ENCODE measurements at places on chromosomes 6 and 20.

- DNase-seq: no peak
Observed at GRCh38 chr6:23176883-23177282, 607.5 kb downstream of the HDGFL1 start.

- DNase-seq: no peak
Observed at GRCh38 chr20:2137552-2138201, 36.0 kb downstream of the STK35 start.

DNA sequence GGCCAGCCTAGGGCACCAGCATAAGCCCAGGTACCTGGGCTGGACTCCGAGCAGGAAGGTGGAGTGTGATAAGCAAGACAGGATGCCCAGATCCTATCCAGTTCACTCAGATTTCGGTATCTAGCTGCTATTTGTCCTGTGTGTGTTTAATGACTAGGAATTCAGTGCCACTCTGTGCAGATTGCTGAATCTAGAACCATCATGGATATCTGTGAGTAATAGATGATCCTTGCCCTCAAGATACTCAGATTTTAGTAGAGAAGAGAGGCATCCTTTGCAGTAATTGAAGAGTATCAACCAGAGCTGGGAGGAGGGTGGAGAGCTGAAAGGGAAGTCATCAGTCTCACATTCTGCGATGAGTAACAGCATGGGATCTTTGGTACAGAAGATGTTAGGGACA is 155.0 kb upstream of the ARID1B start:
- no peak for DNase-seq

DNA sequence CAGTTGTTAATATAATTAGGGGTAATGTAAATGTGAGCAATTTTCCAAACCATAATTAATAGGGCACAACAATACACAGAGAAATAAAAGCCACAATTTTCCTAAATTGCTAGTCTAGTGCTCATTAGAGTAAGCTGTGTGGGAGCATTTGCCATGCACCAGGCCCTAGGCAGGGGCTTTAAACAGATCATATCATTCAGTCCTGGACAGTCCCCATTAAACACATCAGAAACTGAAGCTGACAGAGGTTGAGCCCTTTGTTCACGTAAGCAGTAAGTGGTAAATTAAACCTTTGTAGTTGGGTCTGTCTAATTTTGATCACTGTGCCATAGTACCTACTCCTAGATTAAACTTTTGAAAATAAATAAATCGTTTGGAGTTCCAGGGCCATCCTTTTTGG is 931.1 kb downstream of the C6orf118 start:
- no peak for DNase-seq

DNA sequence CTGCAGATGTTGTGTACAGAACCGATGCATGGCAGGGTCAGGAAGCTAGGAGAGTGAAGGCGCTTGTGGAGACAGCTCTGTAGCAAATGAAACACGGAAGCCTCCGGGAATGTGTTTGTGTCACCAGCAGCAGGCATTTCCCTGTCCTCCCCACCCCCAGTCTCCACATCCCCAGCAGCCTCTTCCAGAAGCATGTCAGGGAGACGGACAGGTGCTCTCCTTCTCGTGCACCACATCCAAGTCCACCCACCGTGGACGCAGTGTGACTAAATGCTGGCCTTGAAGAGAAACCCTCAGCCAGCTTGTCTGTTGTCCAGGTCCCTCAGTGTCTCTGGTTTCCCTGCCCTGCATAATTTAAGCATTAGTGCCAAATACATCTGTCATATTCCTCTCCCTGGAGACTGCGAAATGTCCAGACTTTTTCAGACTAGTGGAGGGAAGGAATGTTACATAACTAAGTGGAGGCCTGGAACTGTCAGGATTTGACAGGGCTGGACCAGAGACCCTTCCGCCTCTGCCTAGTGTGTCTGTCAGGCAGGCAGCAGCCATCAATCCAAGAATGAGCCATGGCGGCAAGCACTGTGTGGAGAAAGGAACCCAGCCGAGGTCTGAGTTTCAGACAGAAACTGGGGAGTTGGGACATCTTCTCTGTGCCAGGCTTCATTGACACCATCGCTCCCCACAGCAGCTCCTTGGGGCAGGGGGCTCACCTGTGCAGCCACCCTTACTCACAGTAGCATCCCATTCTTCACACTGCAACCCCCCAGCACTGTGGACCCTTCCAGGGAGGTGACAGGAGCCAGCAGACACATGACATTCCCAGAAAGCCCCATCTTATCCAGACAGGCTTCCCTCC is 26.6 kb upstream of the PI16 start:
- no peak for DNase-seq

DNA sequence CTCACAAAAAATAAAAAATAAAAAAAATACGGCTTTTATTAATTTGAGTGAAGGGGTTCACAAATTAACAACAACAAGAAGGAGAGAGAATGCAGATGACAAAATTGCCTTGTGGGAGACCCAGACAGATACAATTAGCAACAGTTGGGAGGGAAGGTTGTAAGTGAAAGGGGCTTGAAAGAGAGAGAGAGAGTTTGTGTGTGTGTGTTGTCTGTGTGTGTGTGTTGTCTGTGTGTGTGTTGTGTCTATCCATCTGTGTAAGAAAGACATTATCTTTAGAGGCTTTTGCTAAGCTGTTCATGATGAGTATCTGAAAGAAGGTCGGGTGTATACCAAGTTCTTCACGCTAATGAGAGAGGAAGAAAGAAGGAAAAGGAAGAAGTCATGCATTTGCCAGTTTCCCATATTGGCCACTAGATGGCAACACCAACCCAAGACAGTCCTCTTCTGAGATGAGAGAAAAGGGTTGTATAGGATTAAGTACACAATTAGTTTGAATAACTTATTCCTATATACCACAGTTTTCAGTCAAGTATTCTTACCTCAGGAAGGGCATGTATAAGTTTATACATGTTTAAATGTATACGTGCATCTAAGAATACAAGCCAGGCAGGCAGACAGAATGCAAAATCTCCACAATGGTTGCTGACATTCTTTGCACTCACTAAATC is 63.7 kb upstream of the CD2AP start:
- DNase-seq: no peak

DNA sequence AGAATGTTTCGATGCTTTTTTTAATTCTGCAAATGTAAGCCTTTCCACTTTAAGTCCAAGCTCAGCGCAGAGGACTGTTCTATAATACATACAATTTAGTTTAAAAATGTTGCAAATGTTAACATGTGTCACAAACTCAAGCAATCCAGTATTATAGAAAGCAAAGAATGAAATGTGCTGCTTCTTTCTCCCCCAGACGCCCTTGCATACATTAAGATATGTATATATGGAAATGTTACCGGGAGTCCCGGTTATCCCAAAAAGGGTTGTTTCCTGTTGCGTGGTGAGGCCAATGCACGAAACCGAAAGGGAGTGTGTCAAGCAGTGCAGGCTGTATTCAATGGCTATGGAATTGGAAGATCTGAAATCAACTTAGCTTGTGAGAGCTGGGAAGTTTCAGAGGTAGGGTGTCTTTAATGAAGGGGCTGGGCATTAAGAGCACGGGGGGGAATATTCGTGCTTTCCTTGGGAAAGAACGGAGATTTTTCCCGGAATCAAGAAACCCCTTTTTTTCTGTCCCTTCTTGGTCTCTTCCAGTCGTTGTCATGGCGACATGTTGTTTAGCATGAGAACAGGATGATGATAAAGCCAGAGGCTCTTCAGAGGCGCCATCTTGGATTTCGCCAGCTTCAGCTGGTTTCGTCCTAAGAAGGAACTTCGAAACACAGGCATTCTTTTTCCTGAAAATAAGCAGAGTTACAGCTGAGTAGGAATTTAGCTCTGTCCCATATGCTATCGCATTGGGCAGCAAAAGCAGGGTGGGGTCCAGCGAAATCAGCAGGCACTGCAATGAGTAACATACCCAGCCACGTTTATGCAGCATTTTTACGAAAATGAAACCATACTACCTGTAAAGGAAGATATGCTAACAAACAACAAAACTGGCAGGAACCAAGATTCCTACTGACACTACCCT is 10.1 kb upstream of the NQO2 start:
- peak; percentile 83 for DNase-seq

- no peak for DNase-seq
Observed at GRCh38 chr20:45246109-45246508, 8.3 kb downstream of the SLPI start.

DNA sequence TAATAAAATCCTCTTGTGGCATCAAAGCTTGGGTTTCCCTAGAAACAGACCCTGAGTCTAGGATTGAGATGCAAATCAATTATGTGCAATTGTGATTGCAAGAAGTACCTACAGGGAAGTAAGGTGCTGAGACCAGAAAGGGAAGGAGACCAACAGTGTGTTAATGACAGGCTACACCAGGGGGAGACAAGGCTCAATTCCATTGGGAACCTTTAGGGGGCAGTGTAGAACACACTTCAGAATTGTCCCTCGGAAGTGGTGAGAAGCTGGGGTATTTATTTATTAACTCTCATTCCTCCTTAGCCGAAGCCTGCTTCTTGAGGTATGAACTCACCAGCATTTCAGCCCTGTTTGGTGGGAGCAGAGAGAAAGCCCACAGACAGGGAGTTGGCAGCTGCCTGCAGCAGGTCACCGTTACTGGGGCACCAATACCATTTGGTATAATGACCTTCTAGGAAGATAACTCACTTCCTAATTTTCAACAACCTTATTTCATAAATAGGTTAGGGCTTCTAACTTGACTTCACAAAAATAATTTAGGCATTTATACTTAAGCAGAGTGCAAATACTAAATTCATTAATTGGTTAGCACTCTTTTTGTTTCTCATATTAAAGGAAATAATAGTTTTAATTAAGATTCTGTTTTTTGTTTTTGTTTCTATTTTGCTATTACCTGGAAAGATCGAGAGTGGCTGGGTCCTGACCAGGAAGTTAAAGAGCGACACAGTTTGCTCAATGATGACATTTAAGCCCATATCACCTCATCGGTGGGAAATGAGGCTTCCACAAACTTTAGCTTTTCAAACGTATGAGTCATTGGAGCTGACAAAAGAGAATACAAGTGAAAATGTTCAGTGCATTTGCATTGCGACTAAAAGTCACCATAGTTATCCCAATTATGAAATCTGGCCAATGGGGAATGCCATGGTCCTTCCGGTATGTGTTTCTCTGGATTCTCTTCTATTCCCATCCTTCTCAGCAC is 94.8 kb downstream of the BTBD3 start:
- no peak for DNase-seq

DNA sequence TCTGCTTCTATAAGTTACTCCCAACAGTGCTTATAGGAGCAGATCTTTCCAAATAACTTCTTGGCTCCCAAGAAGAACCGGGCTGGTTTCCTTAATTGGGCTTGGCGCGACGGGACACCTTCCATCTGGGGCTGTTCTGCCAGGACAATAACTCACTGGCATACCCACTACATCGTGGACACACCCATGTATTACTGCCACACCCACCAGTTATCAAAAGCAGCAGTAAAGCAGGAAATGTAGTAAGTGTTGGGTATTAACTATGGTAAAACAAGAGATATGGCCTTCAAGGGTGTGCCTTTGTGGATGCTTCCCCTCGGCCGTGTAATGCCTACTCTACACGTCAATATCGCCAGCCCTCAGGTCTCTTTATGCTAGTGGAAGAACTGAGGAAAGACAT is 24.7 kb downstream of the CNKSR3 start:
- DNase-seq: no peak

- DNase-seq: no peak
Observed at GRCh38 chr6:9982215-9982614, 432.7 kb downstream of the TFAP2A start.

DNA sequence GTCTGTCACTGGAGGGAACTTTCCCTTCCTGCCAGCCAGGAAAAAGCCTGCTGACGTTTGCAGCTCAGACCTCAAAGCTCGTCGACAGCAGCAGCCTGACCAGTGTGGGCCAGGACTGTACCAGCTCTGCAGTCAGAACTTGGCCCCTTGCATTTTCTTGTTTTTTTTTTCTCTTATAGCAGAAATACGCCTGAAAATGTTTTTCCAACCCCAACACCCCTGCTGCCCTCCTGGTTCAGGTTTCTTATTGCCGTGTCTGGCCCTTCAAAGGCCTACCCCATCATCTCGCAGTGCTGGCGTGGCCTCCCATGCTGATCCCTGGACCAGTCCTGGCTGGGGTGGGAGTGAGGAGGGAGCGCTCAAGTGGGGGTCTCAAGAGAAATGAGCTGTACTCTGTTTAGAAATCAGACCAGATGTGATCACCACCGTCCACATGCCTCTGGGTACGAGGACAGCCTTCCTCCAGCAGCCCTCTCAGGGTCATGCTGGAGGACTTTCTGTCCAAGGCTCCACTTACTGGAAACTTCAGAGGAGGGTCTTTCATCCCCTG is 169.0 kb downstream of the FOXC1 start:
- DNase-seq: no peak

DNA sequence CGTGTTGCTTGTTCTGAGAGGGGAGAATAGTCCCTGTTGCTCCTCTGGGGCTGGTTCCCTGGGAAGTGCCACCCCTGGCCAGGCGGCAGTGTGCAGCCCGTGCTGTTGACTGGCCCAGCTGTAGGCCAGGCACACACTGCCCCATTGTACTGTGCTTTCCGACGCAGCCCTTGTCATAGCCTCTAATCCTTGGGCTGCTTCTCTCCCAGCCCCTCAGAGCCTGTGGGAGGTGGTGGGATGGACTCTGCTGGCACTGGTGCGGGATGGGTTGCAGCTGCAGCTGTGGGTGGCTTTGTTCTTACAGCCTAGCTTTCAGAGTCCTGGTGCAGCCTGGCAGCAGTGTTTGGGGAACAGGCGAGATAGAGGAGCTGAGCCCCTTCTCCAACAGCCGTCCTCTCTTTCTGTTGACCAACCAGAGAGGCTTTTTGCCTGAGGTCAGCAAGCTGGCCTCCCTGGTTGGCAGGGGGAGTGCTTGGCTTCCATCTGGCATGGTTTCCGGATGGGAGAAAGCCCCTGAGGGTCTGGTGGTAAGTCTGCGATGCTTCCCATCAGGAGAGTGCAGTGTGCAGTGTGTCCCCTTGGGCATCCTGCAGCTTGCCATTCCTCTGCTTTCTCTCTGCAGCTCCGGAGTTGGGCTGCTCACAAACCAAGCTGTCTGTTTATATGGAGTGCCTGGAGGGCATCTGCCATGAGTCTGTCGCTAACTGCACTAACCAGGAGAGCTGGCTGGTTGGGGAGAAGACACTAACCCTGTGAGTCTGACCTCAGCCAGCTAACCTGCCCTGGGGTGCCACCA is 12.1 kb downstream of the TJAP1 start:
- DNase-seq: no peak

DNA sequence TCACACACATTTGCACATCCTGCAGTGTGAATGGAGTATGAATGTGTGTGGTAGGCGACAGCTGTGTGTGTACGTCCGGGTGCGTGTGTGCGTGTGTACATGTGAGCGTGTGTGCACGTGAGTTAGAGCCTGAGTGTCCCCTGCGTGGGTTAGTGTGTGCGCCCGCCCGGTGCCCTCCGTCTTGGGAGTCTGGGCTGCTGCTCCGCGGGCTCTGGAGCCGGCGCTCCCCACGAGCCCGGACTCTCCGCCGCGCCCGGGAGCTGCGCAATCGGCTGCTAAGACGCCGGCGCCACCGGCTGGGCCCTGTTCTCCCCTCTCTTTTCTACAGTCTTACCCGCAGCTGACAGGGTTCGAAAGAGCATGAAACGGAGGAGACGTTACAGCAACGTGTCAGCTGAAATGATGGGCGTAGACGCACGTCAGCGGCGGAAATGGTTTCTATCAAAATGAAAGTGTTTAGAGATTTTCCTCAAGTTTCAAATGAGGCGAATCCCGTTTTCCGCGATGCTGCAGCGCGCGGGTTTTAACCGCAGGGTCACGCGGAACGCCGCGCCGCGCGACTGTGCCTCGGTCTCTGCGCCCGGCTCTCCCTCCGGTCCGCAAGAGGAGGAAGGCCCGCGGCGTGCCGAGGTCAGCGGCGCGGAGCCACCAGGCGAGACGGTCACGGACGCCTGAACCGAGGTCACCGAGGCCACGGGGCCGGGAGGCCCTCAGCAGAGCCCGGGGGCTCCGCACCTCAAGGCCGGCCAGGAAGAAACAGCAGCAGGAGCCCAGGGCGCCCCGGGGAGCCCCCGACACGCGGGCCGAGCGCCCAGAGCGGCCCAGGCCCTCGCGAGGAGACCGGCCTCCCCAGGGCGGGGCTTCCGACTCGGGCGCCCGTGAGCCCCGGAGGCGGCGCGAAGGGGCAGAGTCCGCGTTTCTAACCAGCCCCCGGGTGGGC is 95.3 kb upstream of the BHLHE23 start:
- DNase-seq: no peak
